ENCODE measurements at places on chromosomes 2 and 18. TPM values are rescaled to one million over a fixed set of nuclear protein-coding genes. Genes with fewer than 3 reads are reported as not detected.

- H3K36me3 ChIP-seq: no peaks in the 10 kb centered on the region
- no peak overlapping the region for H3K27ac ChIP-seq
- H3K4me1 ChIP-seq: peaks cover 3% of the 10 kb centered on the region
- H3K27me3 ChIP-seq: peaks cover 43% of the 10 kb centered on the region
- DNase-seq: no peak
These were observed 207.4 kb upstream of the NRP2 start for GRCh38 chr2:205474741-205475415.

- DNase-seq: peak; percentile 63
- H3K4me3 ChIP-seq: no peak overlapping the region
- no peak overlapping the region for H3K27ac ChIP-seq
These were observed 115.0 kb upstream of the LGALSL start for GRCh38 chr2:64338910-64339500.

GRCh38 chr2:142791335-142791734 lies 86.1 kb upstream of the KYNU start:
- no peaks in the 10 kb centered on the region for H3K27me3 ChIP-seq
- H3K4me3 ChIP-seq: no peak overlapping the region
- no peaks in the 10 kb centered on the region for H3K36me3 ChIP-seq

DNA sequence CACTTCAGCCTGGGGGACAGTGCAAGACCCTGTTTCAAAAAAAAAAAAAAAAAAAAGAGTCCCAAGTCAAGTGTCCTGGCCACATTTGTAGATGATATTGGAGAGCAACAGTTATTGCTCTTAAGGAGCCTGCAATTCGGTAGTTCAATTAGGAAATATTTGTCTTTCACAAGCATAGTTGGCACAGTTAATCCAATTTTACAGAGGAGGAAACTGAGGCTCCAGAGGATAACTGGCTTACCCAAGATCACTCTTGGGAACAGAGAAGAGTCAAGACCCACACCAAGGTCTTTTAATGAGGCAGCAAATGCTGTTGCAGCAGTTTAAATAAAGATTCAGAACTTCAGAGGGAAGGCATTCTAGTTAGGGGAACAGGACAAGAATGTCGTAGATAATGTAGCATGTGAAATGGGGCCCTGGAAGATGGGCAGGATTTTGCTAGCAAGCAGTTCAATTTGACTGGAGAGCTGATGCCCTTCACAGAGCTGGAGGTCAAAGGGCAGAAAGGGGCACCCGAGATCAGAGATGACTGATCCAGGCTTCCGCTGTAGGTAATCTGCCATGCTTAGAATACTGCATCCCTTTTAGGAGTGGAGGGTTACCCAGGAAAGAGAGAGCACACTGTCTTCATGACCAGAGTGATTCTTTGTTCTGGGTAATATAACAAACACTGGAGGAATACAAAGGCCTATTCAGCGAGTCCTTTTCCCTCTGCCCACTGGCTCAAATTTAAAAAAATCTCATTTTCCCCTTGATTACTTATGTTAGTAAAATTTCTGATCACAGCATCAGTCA lies 3.0 kb downstream of the NPC1 start:
- H3K36me3 ChIP-seq: peaks cover 34% of the 10 kb centered on the region
- no peak overlapping the region for H3K27ac ChIP-seq
- H3K27me3 ChIP-seq: no peaks in the 10 kb centered on the region
- no peak for DNase-seq
- H3K4me1 ChIP-seq: peaks cover 58% of the 10 kb centered on the region

- no peak for DNase-seq
- H3K4me3 ChIP-seq: no peak overlapping the region
- H3K27me3 ChIP-seq: no peaks in the 10 kb centered on the region
- H3K36me3 ChIP-seq: no peaks in the 10 kb centered on the region
These were observed 244.5 kb downstream of the MEIS1 start for GRCh38 chr2:66679442-66679841.

DNA sequence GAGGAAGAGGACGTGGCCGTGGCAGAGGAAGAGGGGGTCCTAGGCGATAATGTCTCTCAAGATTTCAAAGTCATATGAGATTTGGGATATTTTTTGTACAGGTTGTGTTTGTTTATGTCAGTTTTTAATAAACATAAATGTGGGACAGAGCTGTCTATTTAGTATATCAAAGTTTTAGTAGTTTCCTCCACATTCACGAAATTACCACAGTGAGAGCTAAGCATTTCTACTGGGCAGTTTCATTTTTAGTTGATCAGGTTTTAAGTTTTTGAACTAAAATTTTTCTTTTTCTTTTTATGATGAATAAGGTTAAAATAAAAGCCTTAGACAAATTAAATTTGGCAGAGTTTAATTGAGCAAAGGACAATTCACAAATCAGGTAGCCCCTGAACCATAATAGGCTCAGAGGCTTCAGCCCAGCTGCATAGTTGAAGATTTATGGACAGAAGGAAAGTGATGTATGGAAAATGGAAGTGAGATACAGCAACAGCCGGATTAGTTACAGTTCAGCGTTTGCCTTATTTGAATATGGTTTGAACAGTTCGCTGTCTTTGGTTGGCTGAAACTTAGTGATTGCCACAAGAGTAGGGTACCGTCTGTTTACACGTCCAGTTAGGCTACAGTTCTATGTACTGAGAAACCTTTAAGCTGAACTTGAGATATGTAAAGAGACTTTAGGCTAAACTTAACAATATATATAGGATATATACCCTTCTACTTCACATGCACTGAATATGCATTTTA lies 17.1 kb downstream of the SNRPD1 start:
- DNase-seq: no peak
- no peaks in the 10 kb centered on the region for H3K27me3 ChIP-seq
- H3K4me3 ChIP-seq: no peak overlapping the region
- H3K4me1 ChIP-seq: peaks cover 9% of the 10 kb centered on the region

DNA sequence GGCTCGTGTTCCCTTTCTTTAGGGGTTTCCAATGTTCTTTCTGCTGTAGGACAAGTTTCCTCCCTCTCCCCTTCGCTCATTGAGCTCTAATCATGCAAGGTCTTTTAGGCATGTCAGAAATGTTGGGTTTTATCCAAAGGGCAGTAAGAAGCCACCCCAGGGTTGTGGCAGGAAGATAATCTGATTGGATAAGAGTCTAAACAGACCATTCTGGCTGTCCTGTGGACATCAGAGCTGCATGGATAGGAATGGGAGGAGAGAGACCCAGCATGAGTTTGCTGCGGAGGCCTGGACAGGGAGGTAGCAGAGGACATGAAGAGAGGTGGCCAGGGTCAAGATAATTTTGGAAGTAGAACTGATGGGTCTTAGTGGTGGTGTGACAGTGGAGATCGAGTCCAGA lies 88.2 kb downstream of the ACKR3 start:
- DNase-seq: no peak
- no peak overlapping the region for H3K4me3 ChIP-seq
- no peaks in the 10 kb centered on the region for H3K4me1 ChIP-seq
- no peak overlapping the region for H3K27ac ChIP-seq
- no peaks in the 10 kb centered on the region for H3K36me3 ChIP-seq

- no peak overlapping the region for H3K27ac ChIP-seq
- no peak overlapping the region for H3K4me3 ChIP-seq
- no peak for DNase-seq
- no peaks in the 10 kb centered on the region for H3K36me3 ChIP-seq
These were observed 31.5 kb downstream of the MRO start for GRCh38 chr18:50788284-50788683.

DNA sequence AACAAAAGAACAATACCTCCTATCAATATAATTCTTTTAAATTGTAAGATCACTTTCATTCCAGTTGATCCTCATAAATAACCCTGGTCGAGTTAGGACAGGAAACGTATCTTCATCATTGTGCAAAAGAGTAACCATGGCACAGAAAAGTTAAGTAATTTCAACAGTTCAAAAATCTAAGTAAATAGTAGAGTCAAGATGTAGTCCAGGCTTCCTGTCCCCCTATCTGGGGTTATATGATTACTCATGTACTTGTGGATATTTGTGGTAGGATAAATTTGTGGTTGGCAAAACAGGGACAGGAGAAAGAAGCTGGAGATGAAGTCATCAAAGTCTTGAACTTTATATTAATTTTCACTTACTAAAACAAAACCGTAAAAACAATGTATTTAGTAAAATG lies 772.6 kb downstream of the TSN start:
- no peak overlapping the region for H3K27ac ChIP-seq
- H3K4me1 ChIP-seq: no peaks in the 10 kb centered on the region
- H3K27me3 ChIP-seq: no peaks in the 10 kb centered on the region
- H3K4me3 ChIP-seq: no peak overlapping the region

DNA sequence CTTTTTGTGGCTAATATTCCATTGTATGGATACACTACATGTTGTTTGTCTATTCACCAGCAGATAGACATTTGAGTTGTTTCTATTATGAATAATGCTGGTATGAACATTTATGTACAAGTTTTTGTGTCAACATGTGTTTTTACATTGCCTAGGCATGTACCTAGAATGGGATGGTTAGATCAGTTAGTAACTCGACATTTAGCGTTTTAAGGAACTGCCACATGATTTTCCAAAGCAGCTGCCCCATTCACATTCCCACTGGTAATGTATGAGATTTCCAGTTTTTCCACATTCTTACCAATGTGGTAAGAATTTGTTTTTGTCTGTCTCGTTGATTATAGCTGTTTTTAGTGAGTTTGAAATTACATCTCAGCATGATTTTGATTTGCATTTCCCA lies 112.8 kb downstream of the FHOD3 start:
- no peak overlapping the region for H3K27ac ChIP-seq
- no peaks in the 10 kb centered on the region for H3K27me3 ChIP-seq
- H3K36me3 ChIP-seq: no peaks in the 10 kb centered on the region
- H3K4me3 ChIP-seq: no peak overlapping the region
- no peaks in the 10 kb centered on the region for H3K4me1 ChIP-seq

GRCh38 chr2:241111440-241111805 lies 9.3 kb upstream of the MTERF4 start:
- no peak for DNase-seq
- H3K4me1 ChIP-seq: peaks cover 34% of the 10 kb centered on the region
- H3K36me3 ChIP-seq: peaks cover 52% of the 10 kb centered on the region
- H3K27me3 ChIP-seq: no peaks in the 10 kb centered on the region

DNA sequence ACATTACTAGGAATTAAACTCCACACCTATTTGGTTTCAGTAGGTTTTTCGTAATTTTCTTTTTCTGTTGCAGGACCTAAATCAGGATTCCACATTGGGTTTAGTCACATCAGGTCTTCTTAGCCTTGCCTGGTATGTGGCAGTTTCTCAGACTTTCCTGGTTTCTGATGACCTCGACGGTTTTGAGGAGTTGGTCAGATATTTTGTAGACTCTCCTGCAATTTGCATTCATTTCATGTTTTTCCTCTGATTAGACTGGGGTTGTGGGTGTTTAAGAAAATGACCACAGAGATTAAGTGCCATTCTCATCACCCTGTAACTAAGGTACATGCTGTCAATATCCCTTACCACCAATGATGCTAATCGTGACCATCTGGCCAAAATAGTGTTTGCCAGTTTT lies 97.3 kb upstream of the ST6GAL2 start:
- H3K27ac ChIP-seq: no peak overlapping the region
- no peaks in the 10 kb centered on the region for H3K4me1 ChIP-seq
- DNase-seq: no peak

- H3K4me3 ChIP-seq: no peak overlapping the region
- H3K27me3 ChIP-seq: no peaks in the 10 kb centered on the region
- H3K4me1 ChIP-seq: no peaks in the 10 kb centered on the region
These were observed 3.8 kb downstream of the KCNE4 start for GRCh38 chr2:223055836-223056235.

DNA sequence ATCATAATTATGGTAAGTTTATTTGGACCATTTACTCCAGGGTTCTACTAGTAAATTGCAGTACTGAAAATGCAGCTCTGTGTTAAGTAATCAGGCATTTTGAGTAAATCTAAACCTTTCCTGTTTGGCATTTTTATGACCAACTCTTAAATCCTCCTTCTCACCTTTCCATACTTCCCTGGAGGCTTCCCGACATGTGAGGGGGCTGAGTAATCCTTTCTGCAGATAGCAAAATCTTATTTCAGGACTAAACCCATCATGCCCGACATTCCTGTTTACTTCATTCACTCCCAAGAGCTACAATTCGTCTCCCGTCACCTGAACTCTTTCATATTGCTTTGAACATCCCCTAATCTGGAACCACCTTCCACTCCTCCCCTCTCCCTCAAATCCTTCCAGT lies 296.6 kb downstream of the IKZF2 start:
- no peaks in the 10 kb centered on the region for H3K4me1 ChIP-seq
- no peaks in the 10 kb centered on the region for H3K36me3 ChIP-seq
- no peak overlapping the region for H3K4me3 ChIP-seq
- H3K27me3 ChIP-seq: no peaks in the 10 kb centered on the region
- peak; percentile 24 for DNase-seq

DNA sequence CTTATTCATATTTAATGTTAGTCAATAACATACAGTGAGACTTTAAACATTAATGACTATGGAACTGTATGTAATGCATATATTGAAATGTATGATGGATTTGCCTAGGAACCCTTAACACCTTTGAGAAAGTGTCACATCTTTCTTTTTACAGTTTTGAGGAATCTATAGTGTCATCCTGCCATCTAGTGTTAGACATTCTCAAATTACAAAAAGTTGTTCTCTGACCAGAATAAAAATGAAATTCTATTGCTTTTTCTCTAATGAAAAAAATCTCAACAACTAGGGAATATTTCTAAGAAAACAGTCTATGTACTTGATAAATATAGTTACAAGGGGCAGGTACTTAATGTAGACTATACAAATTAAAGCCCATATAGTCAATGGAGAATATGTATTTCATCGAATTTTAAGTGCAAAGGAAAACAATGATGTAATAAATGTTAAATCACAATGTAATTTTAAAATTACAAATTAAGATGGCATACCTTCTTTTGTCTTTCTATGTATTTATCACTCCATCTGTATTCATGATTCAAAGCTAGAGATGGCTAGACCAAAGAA lies 5.1 kb upstream of the CALCRL start:
- H3K36me3 ChIP-seq: no peaks in the 10 kb centered on the region
- H3K27ac ChIP-seq: no peak overlapping the region
- no peak overlapping the region for H3K4me3 ChIP-seq
- H3K27me3 ChIP-seq: peaks cover 3% of the 10 kb centered on the region
- H3K4me1 ChIP-seq: peaks cover 3% of the 10 kb centered on the region
- no peak for DNase-seq

DNA sequence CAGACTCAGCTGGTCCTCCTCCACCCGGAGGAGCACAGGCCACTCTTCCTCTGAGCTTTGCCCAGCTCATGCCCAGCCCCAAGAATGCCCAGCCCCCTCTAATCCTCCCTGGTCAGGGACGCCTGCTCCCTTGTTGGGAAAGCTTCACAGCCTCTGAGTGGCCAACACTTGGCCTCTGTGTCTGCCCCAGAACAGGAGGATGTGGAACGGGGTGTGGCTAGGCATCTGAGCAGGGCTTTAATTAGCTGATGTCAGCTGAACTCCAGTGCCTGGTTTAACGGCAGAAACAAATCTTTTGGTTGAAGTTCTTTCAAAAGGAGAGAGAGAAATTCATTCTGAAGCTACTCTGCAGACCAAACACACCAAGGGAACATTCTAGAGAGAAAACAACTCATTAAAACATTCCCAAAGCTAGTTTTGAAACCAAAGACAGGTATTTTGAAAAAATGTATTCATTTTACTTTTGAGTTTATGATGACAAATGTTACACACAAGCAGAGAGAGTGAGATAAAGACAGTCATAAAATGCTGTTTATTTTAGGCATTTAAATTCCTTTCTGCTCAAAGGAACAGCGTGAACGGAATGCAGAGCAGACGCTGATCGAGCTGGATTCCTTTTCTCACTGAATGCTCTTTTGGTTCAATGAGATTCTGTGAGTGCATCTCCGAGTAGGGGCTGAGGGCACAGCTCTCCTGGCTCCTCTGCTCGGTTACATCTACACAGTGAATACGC lies 63.8 kb downstream of the RTP5 start:
- no peak overlapping the region for H3K27ac ChIP-seq
- peak; percentile 65 for DNase-seq
- no peaks in the 10 kb centered on the region for H3K27me3 ChIP-seq
- peaks cover 5% of the 10 kb centered on the region for H3K4me1 ChIP-seq
- peaks cover 2% of the 10 kb centered on the region for H3K36me3 ChIP-seq

Gene SERPINB11
- not detected for total RNA-seq

Gene FN1
- 1.0 TPM for total RNA-seq

Gene NEB
- total RNA-seq: 0.09 TPM

Gene TRIM43
- not detected for total RNA-seq

Gene CRACDL
- total RNA-seq: 0.12 TPM

Gene VIT
- not detected for total RNA-seq
